T-helper 9 cell (primary cell): ENCODE measurements at places on chromosomes 13 and 19.

DNA sequence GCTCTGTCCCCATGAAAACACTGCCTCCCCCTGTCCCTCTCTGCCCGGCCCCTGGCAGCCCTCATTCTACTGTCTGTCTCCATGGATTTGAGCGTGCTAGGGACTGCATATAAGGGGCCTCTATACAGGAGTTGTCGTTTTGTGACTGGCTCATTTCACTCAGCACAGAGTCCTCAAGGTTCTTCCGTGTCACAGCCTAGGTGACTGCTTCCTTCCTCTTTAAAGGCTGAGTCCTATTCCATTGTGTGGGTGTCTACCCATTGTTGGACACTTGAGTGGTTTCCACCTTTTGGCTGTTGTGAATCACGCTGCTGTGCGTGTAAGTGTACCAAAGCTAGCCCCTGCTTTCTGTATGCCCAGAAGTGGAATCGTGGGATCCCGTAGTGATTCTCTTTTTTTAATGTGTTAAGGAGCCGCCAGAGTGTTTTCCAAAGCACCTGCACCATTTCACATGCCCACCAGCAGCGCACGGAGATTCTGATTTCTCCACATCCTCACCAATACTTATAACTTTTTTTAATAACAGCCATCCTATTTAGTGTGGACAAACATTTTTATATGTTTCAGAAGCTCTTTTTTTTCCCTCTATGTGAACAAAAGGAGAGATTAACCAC is 116.7 kb downstream of the COL4A2 start:
- no peak for DNase-seq

GRCh38 chr19:4301590-4302242 is 473 bp downstream of the TMIGD2 start:
- no peak for DNase-seq

DNA sequence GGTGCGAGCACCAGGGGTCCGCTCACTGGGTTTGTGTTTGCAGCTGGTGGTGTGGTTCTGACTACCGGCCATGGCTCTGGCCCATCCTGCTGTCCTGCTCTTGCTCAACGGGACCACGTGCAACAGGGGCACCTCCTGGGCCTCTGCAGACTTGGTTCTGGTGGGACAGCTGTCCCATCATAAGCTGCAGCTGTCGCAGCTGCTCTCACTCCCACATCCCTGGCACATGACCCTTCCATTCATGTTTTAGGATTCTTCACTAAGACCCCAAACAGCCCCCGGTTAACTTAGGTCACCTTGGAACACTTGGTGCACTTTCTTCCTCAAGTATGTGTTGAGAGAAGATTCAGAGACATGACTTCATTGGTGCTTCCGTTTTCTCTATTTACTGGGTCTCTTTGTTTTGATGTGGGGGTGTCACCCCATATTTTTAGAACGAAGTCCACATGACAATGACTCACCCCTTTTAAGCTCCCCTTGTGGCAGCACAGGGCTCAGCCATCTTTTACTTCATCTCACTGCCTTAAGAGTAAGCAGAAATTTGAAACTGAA is 68.4 kb upstream of the ARHGEF7 start:
- DNase-seq: no peak

DNA sequence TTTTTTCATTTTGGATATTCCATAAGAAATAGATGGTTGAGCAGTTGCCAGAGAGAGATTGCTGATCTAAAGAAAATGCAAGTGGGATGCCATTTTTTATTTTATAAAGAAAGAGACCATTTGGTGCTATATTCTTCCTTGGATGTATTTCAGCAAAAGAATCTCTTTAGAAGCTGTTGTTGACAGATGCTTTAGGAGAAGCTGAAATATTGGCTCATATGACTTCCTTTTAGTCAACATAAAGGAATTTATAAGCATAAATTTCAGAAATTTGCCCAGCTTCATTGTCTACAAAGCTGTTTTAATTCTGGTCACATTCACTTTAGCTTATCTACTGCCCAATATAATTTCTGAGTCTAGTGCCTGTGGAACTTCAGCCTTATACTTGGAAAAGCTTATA is 36.9 kb downstream of the POLR1D start:
- DNase-seq: no peak

- no peak for DNase-seq
Observed at GRCh38 chr13:33976965-33977364, 159.0 kb downstream of the RFC3 start.

DNA sequence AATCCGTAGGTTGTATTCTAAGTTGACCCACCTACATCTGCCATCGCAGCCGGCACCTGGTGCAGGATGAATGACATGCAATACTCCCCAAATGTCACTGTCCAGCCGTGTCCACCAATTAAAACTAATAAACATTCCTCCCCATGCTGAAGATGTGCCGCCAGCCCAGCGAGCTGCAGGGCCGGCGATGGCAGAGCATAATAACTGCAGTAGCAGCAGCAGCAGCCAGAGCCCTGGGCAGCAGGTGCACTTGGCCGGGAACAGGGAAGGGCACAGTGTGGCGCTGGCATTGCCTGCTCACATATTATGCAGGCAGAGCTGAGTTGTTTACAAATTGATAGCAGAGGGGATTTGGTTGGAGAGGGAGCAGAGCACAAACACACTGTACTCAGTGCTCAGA is 754.9 kb downstream of the OLFM4 start:
- DNase-seq: no peak

GRCh38 chr19:53545271-53546065 is 7.5 kb downstream of the ZNF331 start:
- DNase-seq: no peak

- DNase-seq: no peak
Observed at GRCh38 chr19:3459089-3459881, 21.0 kb downstream of the SMIM24 start.

GRCh38 chr19:2556221-2557092 is 80.5 kb downstream of the GADD45B start:
- no peak for DNase-seq

DNA sequence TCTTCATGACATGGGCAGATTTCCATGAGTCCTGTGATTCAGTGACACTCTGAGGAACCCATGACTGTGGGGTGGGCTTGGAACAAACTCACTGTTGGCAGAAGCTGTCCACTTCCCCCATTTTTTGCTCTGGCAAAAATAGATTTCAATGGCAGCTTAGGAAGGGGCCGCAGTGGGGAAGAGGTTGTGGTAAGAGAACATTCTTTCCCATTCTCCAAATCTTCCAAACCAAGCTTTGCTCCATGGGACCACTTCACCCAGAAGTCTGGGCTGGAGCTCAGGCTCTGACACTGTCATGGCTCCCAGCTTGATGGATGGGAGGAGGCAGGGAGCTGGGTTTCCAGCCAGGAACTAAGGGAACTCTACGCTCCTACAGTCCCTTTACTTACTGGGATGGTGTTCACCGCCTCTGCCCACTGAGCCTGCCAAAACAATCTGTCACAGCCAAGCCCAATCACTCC is 24.9 kb upstream of the MEDAG start:
- no peak for DNase-seq

DNA sequence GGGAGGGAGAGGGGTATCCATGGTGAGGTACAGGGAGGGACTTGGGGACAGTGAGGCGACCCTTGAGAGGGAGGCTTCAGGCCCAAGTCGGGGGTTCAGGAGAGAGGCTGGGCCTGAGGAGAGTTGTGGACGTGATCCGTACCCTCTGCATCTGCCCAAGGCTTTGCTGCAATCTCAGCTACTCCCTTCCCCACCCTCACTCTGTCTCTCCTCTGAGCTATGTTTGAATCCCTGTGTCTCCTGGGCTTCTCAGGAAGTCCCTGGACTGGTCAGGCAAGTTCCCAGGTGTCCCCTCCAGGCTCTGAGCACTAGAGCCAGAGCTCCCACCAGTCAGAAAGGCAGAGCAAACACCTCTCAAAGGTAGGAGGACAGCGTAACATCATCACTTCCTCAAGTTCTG is 1.8 kb downstream of the LIN37 start:
- DNase-seq: no peak

- DNase-seq: no peak
Observed at GRCh38 chr19:17848595-17849292, 962 bp upstream of the JAK3 start.

- DNase-seq: no peak
Observed at GRCh38 chr13:20702530-20702914, 977 bp upstream of the IL17D start.

DNA sequence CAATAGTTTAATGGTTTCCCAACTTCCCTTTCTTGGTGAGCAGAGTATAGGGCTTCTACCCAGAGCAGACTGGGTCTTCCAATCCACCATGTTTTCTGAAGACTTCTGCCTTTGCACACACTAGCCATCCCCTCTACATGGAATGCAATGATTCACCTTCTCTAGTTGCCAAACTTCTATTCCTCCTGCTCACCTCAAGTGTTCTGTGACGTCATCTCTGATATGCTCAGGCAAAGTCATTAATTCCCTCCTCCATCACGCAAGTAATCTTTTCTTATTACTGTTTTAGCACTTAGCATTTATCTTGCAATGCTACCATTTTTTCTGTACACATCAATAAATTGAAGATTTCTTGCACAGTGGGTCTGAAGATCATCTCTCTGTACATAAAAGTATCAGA is 174.2 kb downstream of the RBM26 start:
- DNase-seq: no peak

DNA sequence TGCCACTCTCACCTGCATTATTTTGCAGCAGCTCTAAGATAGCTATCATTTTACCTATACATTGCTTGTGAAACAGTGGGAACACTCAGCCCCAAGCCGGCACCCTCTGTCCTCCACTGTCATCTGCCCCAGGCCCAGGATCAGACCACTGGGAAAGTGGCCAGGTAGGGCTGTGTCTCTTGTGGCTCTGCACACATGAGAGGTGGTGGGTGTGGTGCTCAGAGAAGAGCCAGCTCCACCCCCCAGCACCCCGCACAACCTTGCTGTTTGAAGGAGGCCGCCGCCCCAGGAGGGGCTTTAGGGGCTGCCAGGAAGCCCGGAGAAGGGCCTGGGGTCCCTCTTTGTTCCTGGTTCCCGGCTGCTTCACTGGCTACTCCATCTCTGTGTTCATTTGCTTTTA is 26.6 kb downstream of the PPP1R37 start:
- no peak for DNase-seq

GRCh38 chr13:43391036-43391435 is 367.6 kb downstream of the DNAJC15 start:
- DNase-seq: no peak

DNA sequence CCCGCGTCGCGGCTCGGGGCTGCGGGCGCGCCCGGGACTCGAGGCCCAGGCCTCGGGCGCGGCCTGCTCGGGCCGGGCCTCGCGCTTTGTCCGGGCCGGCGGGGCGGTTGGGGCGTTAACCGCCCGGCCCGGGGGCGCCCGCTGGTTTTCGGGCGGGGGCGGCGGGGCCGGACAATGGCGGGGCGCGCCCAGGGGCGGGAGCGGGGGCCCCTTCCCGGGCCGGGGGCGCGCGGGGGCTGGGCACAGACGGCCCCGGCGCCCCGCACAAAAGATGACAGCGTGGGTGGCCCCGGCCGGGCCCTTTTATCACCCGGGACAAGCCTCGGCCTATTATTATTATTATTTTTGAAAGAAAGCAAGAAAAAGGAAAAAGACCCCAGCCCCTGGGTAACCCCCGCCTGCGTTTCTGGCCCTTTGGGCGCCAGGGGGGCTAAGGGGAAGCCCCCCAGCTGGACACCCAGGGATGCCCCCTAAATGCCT is 419 bp downstream of the KDM4B start:
- DNase-seq: no peak

DNA sequence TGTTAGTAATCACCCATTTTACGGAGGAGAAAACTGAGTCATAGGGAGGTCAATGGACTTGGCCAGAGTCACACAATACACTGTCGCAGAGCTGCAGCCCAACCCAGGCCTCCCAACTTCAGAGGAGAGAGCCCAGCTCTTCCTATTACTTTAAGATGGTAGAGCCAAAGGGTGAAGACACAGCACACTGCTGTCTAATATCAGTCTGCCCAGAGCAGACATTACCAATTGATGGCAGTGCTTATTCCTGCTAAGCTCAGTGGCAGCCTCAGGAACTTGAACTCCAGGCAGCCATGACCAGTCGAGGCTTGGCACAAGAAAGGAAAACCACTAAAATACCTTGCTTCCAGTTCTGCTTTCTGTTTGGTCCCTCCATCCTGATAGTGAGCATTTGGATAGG is 18.4 kb downstream of the TMEM150B start:
- DNase-seq: no peak

DNA sequence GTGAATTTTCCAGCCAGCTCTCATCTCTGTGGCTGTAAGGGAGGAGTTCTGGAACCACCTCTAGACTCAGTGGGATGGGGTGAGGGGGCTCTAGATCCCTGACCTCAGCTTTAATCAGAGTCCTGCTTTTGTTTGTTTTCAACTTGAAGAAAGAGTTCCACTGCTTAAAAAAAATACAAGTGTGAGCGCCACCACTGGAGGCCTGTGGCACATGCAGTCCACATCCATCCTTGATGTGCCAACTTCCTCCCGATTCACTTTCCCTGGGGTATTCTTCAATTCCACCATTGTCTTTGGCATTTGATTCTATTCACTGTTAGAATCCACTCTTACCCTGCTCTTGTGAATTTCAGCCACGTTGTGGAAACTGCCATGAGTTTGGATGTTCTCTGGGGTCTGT is 62.4 kb upstream of the GJB6 start:
- DNase-seq: no peak

- DNase-seq: no peak
Observed at GRCh38 chr13:59706101-59706976, 457.4 kb downstream of the DIAPH3 start.

- no peak for DNase-seq
Observed at GRCh38 chr19:1169411-1169791, 4.7 kb downstream of the SBNO2 start.

DNA sequence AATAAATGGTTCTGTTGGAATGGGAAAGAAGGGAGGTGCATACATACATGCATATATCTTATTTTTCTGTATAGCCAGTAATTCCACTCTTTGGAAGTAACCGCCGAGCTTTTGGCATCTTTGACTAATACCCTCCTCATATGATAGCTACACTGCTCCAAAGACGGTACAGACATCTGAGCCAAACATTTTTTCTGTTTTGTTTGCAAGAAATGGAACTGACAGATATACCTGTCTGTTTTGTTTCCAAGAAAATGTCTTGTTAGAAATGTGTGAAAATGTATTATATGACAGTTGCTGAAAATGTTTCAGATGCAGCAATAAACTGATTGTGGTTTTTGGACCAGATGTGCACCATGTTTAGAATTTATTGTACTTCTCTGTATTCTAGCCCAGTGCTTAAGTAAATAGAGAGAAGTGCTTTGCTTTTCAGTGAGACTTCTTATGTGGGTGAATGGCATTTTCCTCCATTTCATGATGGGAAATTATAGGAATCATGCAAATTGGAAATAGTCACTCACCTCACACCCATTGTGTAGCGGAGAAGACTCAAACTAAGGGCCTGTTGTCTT is 396.9 kb downstream of the KCNRG start:
- no peak for DNase-seq

DNA sequence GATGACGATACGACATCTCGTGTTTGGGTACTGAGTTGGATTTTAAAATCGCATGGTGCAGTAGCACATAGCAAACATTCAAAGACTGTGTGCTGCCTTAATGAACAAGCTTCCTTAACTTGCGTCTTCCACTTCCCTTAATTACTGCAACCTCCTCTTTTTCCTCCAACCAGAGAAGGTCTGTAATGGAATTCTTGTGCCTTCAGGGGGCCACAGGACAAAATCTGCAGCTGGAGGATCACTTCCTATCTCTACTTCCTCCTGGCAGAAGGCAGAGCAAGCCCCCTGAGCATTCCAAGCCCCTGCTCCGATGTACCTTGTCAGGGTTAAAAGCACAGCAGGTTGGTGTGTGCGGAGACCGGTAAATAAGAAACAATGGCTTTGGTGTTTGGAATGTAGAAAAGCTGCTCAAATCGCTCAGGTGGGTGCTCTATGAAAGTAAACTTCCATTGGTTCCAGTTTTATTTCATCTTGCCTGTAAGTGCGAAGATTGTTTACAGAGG is 151.3 kb upstream of the UQCRFS1 start:
- DNase-seq: no peak
